ENCODE measurements at places on chromosomes 2 and 18.

DNA sequence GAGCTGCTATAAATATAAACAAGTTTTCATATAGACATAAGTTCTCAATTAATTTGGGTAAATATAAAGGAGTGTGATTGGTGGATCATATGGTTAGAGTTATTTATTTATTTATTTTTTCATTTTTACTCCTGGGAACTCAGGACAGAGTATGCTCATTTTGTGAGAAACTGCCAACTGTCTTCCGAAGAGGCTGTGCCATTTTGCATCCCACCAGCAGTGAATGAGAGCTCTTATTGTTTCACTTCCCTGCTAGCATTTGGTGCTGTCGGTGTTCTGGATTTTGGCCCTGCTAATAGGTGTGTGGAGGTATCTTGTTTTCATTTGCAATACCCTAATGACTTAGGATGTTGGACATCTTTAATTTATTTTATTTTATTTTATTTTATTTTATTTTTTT, 50.4 kb upstream of the XPO1 start:
- DNase-seq: no peak

DNA sequence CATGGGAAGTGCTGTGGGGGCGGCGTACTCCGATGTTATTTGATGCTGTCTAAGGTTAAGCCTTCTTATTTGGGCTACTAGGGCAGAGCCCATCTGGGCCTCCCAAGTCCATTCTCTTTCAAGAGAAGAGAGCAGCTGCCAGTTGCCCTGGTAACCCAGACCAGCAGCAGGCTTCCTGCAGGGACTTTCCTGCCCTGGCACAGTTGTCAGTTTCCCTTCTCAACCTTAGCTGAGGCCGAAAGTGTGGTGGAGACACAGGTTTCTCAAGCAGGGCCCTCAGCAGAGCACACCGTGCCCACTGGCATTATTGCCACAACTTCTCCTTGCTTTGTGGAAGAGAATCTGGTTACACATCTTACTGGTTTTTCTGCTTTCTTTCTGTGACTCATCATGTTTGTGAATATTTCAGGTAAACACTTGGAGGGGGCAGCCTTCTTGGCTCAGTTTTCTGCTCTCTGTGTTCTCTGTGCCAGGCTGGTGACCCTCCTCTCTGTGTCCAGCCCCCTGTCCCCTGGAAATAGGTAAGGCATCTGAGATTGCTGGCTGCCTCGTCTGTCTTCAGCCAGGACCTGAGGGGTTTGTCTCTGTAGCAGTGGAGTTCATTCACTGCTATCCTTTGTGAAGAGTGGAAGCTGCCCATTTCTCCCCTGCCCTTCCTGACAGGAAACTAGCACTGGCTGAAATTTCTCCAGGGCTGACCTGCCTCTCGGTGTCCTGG, 111.0 kb downstream of the B3GNT2 start:
- no peak for DNase-seq

DNA sequence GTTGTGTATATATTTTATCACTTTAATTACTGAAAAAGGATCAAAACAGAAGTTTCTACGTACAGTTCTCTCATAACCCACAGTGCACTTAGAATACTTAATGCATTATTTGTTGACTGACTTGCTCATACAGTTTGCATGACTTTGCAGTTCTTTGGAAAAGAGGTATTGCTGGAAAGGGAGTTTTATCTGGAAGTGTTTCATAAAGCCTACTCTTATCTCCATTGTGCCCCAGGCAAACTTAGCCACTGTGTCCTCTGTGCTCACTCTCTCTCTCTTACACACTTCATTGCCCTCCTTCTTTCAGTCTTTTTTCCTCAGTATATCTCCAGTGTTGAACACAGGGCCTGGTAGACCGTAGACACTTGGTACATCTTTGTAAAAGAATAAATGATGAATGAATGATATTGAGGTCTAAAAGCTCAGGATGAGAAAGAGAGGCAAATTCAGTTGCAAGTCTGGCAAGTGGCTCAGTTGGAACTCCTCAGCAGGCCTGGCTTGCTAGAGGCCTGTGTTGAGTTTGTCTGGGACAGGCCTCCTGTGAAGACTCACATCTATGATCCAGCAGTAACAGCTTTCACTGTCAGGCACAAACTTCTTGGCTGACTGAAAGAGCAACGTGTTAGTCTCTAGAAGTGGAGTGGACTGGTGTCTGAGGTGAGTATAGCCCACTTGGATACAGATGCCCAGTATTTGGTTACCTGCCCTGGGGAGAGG, 56.1 kb downstream of the SETBP1 start:
- no peak for DNase-seq

- no peak for DNase-seq
Measured at GRCh38 chr2:102042196-102043081, 50.7 kb downstream of the IL1R2 start.
